Stimulated activated CD8-positive, alpha-beta memory T cell treated with anti-CD3 and anti-CD28 coated beads, Interleukin-15, amount 100 ng/mL, for 24 hours (primary cell): ENCODE measurements at places on chromosomes 2 and 18.

- no peak for DNase-seq
Measured at GRCh38 chr2:206158563-206159345, 490 bp downstream of the NDUFS1 start.

DNA sequence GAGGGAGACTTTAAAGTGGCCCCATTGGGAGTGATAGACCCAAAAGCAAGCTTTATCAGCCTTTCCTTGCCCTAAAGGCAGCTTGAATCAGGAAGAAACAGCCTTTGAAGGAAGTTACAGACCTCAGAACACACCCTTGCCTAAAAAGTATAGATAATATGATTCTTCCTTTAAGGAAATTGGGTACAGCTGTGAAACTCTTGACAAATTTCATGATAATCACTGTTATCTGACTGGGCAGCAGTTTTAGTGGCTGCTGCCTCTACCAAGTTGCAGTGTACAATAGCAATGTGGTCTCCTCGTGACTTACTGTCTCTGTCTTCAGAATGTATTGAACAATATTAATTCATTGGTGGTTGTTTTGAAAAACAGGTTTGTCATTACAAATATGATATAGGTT is 16.7 kb downstream of the HOXD1 start:
- no peak for DNase-seq

GRCh38 chr2:110099471-110100225 is 16.0 kb downstream of the MALL start:
- DNase-seq, result no peak

GRCh38 chr18:77124452-77124922 is 8.1 kb downstream of the MBP start:
- no peak for DNase-seq

GRCh38 chr2:101361522-101361921 is 25.8 kb downstream of the CREG2 start:
- no peak for DNase-seq

GRCh38 chr2:112195167-112195766 is 57.1 kb downstream of the FBLN7 start:
- DNase-seq, result no peak

GRCh38 chr18:12314591-12315305 is 6.7 kb downstream of the TUBB6 start:
- DNase-seq, result no peak

- DNase-seq, result no peak
Measured at GRCh38 chr2:120231974-120232635, 8.9 kb upstream of the TMEM185B start.

GRCh38 chr2:159484532-159484931 is 131.8 kb downstream of the BAZ2B start:
- DNase-seq, result no peak

DNA sequence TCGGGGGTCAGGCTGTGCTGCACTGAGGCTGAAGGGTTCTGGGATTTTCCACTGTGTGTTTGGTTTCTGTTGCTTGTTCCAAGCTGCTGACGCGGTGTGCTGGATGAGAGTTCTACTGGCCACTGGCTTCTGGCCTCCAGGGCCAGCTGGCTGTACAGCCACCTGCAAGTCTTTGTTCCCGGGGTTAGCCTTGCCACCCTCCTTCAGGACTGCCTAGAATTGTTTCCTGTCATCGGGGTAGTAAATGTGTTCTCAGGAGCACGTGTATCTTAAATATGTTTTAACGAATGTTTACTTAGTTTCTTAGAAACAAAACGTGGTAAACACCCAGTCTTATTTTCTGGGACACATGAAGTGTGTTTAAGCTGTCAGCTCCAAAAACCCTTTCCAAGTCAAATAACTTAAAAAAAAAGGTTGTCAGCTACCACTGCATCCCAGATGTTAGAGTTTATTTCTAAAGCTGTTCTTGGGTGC is 231.2 kb downstream of the AGAP1 start:
- DNase-seq, result no peak

GRCh38 chr2:217902379-217903141 is 100.2 kb downstream of the TNS1 start:
- DNase-seq, result no peak
